ENCODE measurements at places on chromosomes 5 and 9.

DNA sequence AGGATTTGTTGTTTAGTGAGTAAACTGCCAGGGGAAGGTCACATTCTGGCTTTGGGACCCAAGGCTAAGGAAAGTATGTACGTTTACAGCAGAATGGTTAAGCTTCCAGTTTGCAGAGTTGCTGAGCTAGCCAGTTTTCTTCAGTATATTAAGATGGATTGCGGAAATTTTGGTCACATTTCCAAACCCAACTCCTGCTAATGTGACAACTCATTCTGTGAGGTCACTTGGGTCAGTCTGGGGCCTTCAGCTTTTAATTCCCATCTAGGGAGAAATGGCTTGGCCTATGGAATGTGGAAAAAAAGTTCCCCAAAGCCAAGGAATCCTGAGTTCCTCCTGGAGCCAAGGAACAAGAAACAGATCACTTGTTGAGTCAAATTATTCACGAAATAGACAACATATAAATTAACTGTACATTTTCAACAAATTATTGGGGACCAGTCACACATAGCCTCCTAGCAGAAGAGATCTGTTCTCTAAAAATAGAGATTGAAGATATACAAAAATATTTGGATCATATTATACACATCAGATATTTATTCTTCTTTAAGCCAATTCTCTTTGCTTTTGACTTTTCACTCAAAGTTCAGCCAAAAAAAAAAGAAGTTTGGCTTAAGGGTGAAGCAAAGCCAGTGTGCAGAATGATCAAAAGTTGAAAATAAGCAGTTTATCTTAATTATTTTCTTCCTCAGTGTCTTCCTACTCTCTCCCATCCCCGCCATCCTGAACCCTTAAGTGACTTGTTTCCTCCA lies 8.8 kb downstream of the KCNV2 start:
- no peak for DNase-seq

DNA sequence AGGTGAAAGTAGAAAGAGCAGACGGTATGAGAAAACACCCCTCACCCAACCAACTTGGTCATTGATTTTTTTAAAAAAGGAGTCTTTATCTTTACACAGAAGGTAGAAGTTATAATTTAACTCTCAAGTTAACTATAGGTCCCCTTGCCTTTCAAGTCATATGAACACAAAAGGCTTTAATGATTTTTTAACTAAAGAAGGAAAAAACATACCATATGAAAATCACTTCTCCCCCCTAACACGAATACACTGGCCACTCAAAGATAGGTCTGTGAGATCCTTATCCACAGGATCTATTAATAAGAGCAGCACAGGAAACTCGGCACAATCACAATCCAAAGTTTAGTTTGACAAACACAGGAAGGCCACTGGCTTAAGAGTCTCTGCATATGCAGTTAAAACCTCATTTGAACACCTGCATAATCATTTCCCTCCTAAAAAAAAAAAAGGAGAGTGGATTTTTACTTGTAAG lies 138.0 kb downstream of the ENC1 start:
- no peak for DNase-seq

GRCh38 chr5:117681431-117682254 lies 1107.0 kb upstream of the SEMA6A start:
- DNase-seq, result no peak

DNA sequence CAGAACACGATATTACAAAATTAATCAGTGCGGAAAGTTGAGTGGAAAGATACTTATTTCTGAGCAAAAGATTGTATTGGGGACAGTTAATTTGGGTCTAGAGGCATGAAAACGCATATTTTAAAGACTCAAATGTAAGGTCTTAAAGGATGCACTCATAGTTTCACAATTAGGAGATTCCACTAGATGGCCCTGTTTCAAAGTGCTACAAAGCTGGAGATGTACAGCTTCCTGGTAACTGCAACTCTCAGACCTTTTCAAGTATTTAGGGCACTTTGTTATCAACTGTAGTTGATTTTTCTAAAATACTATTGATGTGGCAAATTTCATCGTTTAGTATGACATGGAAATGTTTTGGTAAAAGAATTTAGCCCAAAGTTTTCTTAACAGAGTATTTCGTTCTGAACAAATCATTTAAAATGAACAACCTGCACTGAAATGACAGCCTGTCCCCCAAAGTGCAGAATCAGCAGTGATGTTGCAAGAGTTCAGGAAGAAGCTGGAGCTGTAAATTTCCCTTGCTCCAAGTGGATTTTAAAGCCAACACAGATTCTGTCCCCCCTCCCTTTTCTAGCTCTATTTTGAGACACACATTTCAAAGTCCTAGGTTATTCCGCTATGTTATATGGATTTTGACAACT lies 16.2 kb upstream of the NDUFB6 start:
- no peak for DNase-seq

DNA sequence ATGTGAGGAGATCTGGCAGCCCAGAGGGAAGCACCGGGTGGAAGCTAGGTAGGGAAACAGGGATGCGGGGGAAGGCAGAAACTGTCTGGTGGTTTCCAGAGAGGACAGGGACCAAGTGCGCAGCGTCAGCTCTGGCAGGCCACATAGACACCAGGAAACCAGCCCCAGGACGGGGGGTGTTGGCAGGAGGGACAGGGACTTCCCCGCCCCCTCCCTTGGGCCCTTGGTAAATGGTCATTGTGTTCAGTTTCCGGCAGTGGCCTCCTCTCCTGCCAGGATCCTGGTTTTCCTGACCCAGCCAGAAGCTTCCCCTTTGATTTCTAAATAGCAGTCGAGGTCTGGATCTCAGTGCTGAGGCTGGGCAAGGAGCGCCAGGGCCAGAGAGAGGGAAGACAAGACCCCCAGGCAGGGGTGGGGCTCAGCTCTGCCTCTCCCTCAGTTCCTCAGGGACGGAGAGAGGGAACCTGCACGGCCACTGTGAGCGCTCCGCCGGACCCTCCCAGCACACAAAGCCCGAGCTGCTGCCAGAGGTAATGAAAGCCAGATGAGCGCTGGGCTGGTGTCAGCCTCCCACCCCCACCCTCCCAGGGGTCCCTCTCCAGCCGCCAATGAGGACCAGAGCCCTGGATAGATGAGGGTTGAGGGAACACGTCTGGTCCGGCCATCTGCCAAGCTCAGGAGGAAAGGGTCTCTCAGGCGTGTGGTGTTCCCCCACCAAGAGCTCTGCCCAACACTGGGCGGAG lies 1.8 kb downstream of the RALGDS start:
- DNase-seq, result no peak

DNA sequence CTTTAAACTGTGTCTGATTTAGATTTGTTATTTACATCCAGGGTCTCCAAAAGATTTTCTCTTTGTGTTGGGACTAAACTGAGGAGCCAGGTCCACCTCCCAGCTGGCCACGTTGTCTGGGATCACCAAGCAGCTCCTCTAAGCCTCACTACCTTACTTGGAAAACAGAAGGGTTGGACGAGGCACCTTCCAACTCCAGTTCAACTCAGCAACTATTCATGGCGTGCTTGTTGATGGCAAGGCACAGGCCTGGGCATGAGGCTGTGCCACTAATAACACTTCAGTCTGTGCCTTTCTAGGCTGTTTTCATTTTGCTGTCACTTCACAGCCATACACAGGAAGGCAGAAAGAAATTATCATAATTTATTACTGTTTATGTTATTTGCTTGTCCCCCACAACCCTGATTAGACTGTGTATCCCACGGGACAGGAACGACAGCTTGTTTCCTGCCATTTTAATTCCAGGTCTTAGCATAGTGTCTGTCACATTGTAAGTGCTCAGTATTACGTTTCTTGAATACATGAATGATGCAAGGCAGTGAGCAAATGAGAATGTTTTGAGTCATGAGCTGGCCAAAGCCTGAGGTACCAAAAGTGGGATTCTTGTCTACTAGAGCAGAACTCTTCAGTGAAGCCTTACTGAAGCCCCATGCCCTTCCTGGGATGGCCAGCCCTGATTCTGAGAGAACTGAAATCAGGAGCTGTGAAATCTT lies 125.8 kb downstream of the GALNT10 start:
- no peak for DNase-seq

DNA sequence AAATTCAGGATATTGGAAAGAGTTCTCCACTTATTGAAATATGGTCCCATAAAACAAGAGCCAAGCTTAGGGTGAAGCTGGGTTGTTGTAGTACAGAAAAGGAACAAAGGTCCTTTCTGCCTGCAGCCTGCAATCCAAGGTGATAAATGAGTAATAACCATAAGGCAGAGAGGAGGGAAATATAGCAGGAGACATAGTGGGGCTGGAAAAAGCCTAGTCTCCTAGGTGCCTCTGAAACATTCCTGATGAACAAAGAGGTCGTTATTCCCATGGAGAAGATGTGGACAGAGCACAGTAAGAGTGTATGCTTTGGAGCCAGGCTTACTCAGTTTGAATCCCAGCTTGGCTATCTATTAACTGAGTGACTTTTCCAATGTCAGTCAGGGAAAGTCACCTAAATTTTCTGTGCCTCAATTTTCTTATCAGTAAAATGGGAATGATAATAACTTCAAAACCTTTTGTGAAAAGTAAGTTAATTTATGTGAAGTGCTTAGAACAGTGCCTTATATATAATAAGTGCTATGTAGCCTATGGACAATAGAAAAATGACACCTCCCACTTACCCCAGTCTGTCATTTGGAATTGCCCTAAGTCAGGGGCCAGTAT lies 110.8 kb upstream of the GRIN3A start:
- DNase-seq, result no peak

DNA sequence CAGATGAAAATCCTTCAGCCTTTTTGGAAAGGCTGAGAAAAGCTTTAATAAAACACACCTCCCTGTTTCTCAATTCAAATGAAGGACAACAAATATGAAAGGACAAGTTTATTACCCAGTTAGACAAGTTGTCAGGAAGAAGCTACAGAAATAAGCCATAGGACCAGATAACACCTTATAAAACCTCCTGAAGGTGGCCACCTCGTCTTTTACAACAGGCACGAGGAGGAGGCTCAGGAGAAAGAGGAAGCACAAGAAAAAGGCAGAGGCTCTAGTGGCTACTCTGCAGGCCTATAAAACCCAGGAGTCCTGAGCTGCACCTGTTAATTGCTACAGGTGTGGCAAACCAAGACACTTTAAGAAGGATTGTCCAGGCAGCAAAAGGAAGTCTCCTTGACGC lies 352.1 kb upstream of the CDH18 start:
- no peak for DNase-seq

DNA sequence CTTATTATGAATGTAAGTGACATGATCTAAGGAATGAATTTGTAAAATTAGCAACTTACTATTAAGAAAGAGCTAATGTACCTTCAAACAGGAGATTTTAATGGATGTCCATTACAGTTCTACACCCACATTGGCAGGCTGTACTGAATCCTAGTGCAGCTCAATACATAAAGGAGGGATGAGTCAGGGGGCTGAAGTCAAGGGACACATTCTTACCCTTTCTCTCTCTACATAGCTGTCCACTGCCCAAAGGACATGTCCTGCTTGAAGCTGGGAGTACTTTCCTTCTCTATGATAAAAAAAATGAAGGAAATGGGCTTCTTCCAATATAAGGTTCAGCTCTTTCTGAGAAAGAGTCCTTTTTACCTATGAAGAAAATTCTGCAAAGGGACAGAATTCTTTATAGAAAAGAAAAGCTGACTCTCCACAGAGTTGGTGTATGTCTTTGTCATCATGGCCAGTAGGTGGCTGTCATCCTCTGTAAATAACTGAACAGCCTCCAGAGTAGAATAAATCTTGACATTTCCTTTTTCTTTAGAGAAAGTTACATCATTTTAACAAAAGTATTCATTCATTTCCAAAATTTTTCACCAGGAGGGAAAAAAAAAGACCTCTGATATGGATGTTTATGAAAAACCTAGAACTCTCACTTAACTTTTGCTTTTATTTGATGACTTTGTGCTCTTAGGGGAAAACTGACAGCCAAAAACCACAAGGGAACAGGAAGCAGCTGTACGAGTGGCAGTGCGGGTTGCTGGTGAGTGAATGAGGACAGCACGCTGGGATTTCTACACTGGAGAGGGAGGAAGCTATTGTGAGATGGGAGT lies 13.1 kb upstream of the IFNA14 start:
- DNase-seq, result no peak

DNA sequence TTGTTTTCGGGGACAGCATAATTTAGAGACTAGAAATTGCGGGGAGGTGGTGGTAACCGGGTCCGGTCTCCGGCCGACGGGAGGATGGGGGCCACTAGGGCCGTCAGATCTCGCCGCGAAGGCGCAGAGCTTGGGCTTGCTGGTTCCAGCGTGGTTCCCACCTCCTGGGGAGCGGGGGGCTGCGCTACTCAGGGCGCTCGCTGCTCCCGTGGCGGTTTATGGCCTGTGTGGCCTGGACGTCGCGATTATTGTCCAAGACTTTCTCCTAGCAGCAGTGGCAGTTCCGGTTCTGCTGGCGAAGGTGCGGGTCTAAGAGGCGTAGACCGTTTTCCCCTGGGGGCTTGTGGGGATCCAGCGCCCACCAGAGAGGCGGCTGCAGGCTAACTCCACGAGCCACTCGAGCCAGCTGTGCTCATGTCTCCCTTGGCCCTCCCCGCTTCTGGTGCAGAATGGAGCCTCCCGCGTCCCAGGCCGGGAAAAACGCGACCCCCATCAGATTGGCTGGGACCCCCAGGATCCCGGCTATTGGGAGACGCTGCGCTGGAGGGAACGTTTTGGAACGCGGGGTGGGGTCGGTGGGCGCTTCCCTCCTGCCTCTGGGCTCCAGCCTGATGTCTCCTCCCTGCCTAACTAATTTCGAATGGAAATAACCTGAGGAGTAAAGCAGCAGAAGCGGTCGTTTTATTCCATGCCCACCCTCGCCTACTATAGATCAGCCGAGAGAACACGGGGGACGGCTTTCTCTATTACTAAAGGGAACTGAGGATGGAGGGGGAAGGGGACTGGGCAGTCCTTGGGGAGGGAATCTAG lies 87.1 kb downstream of the ENTREP1 start:
- no peak for DNase-seq

GRCh38 chr9:133693116-133693515 lies 45.0 kb downstream of the SARDH start:
- DNase-seq, result no peak

DNA sequence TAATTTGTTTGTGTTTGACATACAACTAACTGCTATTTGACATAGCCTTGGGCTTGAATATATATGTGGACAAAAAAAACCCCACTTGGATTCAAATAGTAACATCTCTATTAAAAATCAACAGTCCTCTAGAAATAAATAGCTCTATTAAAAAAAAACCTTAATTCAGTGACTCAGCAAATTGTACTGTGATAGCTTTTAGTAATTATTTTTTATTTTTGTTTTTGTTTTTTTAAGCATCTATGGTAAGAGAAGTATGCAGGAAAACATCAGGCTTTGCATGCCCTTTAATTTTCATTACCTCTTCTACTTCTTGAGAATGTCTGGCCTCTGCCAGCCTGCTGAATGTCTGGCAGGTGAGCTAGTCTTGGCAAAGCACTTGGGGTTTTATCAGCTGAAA lies 300.7 kb downstream of the NPR3 start:
- DNase-seq, result no peak

DNA sequence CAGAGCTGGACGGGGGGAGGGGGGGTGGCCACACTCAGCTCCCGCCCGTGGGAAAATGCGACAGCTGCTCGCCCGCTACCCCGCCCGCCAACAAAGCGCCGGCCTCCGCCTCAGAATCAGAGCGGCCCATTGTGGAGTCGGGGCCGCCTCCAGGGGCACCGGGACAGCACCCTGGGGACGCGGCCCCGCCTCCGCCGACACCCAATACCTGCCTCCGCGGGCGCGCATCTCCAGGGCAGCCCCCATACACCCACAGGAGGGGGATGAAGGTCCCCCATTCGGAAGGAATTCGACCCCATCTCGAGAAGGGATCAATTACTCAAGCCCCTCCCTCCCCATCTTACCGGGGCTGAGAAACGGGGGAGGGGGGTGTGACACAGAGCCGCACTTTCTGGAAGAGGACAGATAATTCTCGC lies 1.3 kb downstream of the NOTCH1 start:
- peak; percentile 58 for DNase-seq

Measured in activated CD4-positive, alpha-beta T cell treated with anti-CD3 and anti-CD28 coated beads for 4 hours (primary cell).